RKO (cell line): ENCODE measurements at places on chromosomes 4 and X.

GRCh38 chr4:6692806-6693205 lies 872 bp upstream of the S100P start:
- no peak for DNase-seq

DNA sequence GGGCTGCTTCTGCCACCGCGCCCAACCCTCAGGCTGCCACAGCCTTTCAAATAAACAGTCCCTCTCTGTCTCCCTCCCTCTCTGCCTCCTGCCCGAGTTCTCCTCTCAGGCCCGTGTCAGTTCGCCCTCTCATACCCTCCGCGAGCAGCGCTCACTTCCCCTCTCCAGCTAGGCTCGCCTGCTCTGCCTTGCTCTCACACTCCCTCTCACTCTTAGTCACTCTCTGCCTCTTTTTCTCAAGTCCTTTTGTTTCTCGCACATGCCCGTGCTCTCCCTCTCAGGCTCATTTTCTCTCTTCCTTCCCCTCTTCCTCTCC lies 3.2 kb downstream of the EFNB1 start:
- peak; percentile 71 for DNase-seq

DNA sequence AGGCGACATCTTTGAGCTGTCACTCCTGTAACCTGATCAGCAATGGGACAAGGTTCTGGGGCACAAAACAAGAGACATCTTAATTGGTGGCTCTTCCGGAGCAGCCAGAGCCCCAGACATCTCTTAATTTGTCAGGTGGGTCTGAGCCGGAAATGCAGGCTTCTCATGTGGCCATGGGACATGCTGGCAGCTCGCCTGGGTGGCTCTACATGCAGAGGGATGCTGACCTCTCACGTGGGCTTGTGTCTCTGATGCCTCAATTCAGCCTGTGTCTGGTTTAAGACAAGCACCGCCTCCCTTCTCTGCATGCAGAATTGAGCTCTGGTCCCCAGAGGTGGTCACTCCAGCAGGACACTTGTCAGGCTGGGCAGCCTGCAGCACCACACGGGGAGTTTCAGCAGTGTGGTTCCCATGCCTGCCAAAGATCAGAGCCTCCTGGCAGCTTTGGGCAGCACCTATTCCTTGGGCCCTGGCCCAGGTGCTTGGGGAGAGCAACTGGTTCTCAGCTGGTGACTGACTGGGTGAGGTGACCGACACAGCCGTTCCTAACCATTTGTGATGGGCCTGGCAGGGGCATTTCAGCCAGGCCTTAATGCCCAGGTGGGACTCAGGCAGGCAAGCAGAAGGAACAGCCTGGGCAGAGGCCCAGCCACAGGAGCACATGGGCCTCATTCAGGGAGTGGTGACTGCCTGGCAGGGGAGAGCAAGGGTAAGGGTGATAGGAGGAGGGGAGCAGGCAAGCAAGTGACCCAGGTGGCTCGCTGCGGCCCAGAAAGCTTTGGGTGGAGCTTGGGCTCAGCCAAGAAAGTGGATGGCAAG lies 53.4 kb downstream of the HMX1 start:
- no peak for DNase-seq

- DNase-seq = no peak
These were observed 415.1 kb upstream of the MAD2L1 start for GRCh38 chr4:120481756-120482155.

DNA sequence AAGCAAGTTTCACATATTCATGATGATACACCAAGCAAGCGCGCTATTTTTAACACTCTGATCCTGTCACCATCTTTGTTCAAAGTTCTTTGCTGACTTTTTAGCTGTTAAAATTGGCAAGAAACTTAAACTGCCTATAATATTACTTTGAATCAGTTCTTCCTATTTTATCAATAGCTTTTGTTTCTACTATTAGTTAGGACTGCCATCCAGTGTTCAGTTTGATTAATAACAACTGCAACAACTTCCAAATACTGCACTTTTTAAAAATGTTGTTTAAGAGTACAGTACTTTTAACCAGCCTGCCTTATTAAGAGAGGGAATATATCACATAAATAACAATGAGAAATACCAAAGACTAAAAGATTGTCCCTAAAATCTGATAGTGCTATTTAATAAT lies 614.3 kb downstream of the FAM133A start:
- peak; percentile 32 for DNase-seq

DNA sequence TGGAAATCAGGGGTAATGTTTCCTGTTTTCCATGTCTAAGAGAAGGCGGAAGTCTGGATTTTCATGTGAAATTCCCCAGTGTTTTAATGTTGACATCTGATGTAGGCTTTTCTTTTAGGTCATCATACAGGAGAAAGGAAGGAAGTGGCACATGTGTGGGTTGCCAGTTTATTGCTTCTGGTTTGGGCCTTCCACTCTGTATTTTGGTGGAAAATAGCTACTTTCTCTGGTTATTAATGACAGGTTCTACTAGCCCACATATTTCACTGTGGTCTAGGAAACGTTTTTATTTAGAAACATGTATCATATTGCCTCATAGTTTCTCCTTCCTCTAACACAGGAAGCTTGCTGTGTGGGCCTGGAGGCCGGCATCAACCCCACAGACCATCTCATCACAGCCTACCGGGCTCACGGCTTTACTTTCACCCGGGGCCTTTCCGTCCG lies 7.2 kb downstream of the PDHA1 start:
- no peak for DNase-seq

DNA sequence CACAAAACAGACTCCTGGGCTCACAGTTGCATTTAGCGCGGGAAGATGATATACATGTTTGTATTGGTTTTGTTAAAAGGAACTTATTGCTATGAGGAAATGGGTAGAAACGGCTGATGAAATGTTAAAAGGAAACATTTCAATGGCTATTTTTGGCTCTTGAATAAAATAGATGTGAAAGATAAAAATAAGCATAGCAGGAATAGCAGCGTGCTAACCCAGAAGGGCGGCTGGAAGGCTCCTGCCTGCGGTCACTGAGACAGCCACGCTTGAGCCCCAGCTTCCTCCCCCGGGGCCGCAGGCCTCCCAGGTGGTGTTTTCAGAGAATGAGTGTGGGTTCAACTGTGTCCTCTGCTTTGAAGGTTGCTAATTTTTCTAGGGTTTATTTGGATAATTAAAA lies 35.0 kb upstream of the CLCN4 start:
- no peak for DNase-seq

GRCh38 chr4:33649471-33649870 lies 2594.8 kb downstream of the ARAP2 start:
- DNase-seq = no peak

DNA sequence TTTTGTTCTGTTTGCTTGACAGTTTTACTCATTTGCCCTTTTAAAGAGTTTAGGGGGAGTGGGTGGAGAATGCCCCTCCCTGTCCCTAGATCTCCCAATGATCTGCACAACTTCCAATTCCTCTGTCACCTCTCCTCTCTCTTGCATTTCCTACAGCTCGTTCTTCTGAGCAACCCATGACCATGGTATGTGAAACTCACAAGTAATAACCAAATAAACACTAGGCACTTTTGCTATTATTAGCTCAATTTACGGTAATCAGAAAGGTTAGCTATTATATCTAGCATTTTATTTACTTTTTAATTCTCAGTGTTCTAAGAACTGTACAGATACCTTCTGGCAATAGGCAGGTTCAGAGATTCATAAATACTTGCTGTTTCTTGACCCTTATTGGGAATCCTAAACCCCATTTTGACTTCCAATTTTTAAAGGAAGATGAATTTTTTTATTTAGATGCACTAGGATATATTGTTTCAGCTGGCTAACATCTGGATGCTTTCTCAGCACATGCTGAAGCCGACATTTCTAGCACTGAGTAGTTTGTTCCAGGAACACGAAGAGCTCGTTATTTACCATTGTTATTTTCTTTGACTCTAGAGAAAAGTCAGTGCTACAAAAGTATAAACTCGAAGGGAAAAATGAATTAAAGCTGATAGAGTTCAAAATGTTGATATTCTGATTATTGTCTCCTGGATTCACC lies 194.7 kb upstream of the TLL1 start:
- no peak for DNase-seq

DNA sequence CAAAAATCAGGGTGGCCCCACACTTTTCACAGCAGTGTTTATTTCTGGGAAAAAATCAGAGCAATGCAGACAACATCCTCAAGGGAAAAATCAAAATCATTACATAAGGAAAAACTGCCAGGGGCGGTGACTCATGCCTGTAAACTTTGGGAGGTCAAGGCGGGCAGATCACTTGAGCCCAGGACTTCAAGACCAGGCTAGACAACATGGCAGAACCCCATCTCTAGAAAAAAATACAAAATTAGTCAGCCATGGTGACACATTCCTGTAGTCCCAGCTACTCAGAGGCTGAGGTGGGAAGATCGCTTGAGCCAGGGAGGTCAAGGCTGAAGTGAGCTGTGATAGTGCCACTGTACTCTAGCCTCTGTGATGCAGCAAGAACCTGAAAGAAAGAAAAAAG lies 102.8 kb downstream of the NAF1 start:
- DNase-seq = peak; percentile 59

DNA sequence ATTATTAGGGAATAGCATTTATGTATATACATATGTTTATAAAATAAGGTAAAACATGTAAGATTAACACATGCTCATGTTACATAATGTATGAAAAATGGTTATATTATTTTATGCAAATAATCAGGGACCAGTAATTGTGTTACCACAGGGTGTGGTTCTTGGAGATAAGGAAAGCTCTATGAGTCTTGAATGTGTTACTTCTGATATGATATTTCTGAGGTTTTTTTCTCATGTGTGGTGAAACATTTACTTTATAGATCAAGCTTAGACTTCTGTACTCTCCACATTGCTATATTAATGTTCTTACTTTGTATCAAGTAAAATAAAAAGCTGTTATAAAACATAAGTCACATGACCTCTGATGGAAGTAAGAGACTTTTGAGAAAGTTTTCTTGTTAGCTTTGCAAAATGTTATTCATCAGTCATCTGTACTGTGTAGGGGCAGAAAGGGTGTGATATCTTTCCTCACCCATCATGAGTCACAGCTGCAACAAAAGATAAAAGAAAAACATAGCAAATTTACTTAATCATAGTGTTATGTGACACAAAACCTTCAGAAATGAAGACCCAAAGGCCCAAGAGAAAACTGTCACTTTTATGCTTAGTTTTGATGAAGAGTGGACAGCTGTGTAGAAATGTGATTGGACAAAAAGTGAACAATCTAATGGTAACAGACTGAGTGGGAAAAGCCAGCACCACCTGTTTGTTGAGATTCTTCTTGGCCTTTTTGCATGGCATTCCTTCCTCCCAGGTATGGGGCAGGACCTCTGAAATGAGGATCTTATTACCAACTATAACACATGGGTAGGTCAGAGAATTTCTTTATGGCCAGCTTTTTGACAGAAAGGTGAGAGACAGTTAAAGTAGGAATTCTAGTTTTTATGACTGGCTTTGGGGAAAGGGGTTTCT lies 632.3 kb downstream of the PDHA2 start:
- DNase-seq = no peak

DNA sequence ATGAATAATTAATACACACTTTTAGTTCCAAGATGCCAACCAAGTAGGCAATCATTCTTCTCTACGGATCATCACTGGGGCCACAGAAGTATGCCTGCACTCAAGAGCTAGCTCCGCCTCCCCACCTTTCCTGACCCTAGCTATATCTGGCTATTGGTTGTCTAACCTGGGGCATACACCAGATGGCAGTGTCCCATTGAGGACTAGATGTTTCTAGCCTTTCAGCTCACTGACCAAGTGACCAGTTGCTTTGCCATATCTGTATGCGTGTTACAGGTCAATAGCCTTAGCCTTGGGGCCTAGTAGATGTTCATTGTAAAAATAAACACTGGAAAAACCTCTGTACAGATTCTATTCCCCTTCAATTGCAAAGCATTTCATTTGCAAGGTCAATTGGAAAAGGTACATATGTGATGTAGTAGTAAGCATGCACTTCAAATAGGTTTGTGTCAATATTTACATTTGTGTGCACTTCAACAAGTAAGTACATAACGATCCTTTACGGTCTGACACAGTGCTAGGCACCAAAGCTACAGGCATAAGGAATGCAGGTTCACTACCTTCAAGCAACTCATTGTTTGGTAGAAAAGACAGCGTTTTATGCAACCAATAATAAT lies 521.7 kb downstream of the PPARGC1A start:
- DNase-seq = no peak

- no peak for DNase-seq
These were observed 59.9 kb downstream of the KIT start for GRCh38 chr4:54717694-54718093.

DNA sequence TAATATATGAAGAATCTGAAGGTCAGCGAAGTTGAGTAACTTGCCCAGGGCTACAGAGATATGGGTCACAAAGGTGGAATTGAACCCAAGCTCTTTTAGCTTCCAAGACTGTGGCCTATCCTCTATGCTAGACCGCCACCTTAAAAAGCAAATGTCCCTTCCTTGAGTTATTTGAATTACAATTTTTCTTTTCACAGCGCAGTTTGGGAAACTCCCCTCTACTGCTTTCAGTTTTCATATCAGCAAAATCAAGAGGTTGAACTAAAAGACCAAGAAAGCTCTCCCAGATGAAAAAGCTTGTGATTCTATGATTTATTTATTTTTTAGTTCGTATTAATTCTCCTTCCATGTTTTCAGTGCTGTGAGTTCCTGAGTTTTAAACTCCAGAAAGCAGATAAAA lies 174.5 kb upstream of the C1QTNF7 start:
- no peak for DNase-seq

DNA sequence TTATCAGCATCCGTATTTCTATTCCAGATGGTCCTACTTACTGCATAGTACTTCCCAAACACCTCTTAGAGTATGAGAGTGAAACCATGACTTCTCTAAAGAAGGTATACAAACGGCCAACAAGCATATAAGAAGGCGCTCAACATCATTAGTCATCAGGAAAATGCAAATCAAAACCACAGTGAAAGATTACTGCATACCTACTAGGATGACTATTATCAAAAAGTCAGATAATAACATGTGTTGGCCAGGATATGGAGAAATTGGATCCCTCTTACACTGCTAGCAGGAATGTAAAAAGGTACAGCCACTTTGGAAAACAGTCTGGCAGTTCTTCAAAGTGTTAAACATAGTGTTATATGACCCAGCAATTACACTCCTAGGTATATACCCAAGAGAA lies 215.3 kb upstream of the CXorf66 start:
- peak; percentile 68 for DNase-seq

GRCh38 chr4:38902695-38903094 lies 35.1 kb downstream of the FAM114A1 start:
- DNase-seq = peak; percentile 77

DNA sequence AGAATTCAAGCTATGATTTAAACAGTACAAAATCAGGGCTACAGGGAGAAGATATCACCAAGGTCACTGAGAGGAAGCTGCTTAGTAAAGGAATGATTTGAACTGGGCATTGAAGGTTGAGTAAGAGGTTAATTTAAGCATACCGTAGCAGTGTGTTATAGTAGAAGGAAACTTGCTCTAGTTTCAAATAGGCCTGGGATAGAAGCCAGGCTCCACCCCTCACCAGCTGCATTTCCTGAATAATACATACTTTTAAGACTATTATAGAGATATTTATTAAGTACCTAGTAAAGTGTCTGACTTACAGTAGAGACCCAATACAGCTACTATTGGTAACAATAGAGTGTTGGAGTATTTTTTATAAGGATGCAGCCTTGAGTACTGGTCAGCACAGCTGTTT lies 118.0 kb upstream of the GLRA2 start:
- DNase-seq = no peak
